Stimulated activated CD8-positive, alpha-beta memory T cell treated with anti-CD3 and anti-CD28 coated beads, Interleukin-2, amount 100 ng/mL, for 48 hours (primary cell): ENCODE measurements at places on chromosomes 2 and 18.

GRCh38 chr2:126238251-126238650, 417.7 kb upstream of the GYPC start:
- DNase-seq = no peak

DNA sequence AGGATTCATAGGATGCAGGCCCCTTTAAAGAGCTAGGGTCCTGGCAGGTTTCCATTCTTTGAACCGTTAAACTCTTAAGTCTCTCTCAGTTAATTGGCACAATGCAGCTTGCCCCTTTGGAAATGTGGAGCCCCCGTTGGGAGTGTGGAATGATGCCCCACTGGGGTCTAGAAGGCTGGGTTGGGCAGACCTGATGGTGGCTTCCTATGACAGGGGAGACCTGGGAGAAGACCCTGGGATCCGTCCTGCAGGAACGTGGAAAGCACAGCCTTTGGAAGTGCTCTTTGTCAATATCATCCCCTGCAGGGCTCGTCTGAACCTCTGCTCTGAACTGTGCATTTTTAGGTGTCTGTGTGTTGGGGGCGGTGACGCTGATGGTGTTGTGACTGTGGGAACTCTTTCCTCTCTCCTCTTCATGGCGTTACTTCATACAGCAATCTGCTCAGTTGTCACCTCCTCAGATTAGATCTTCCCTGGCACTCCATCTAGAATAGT, 190.6 kb downstream of the MYCN start:
- no peak for DNase-seq

GRCh38 chr2:46495231-46496030, 16.1 kb downstream of the TMEM247 start:
- DNase-seq = no peak

- no peak for DNase-seq
Observed at GRCh38 chr2:74817304-74817675, 16.6 kb upstream of the HK2 start.

DNA sequence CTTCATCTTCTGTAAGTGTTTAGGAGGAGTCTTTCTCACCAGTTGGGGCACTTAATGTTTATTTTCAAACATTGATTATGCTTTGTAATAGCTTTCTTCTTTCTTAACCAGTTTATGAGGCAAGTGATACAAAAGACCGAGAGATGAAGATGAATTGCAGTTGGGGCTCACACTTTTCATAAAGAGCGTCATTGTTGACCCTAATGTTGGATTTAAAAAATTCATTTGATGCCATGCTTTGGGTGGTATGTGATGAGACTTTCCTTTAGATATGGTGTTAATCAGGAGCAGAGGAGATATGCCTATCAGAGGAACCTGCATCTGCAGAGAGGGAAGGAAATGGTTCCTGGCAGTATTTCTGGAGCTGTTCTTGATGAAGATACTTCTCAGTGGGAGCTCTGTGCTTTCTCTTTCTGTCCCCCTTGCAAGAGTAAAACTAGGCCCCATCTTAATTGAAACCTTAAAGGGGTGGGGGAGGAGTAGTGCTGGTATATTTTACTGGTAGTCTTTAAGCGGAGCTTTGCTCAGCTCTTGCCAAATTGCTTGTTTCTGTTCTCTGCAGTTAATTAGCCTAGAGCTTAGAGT, 2.3 kb downstream of the EML4 start:
- DNase-seq = no peak

DNA sequence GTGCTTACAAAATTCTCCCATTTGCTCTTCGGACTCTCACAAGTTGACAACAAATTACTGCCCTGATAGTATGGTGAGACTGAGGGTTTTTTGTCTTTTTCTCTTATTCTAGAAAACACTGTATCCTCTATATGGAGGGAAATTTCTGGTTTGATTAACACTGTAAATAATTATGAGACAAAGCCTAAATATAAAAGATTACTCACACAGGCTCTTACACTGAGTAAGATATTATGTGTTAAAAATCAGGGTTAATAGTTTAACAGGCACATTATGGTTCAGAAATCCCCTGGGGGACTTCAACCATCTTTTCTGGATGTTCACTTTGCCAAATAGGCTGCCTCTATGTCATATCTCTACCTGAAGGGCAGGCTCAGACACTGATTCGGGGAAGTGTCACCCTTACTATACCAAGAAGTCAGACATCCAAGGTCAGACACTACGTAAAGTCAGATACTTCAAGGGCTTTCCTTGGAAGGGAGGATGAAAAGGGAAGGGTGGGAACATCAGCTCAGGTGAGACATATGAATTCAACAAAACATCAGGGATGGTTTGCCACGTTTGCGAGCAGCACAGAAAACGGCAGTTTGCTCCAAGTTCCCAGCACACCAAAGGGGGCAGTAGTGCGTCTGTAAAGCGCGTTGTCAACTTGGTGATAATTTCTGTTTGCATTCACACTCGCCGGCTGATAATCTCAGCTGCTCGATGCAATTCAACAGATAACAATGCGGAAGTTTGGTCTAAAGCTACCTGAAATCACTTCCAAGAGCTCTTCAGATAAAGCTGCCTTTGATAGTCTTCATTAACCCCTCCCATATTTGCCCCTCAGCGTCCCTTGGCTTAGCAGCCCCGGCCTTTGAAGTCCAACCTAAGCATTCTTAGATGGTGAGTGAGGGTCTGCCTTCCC, 972 bp upstream of the RASGRP3 start:
- DNase-seq = peak; percentile 56

- no peak for DNase-seq
Observed at GRCh38 chr2:216021768-216022565, 8.6 kb upstream of the MREG start.

GRCh38 chr2:206352571-206352970, 78.1 kb downstream of the ZDBF2 start:
- DNase-seq = no peak
